ENCODE measurements at places on chromosomes 7 and 10.
A peak's percentile ranks its signal among the peaks of the same experiment; 100 is the strongest.

DNA sequence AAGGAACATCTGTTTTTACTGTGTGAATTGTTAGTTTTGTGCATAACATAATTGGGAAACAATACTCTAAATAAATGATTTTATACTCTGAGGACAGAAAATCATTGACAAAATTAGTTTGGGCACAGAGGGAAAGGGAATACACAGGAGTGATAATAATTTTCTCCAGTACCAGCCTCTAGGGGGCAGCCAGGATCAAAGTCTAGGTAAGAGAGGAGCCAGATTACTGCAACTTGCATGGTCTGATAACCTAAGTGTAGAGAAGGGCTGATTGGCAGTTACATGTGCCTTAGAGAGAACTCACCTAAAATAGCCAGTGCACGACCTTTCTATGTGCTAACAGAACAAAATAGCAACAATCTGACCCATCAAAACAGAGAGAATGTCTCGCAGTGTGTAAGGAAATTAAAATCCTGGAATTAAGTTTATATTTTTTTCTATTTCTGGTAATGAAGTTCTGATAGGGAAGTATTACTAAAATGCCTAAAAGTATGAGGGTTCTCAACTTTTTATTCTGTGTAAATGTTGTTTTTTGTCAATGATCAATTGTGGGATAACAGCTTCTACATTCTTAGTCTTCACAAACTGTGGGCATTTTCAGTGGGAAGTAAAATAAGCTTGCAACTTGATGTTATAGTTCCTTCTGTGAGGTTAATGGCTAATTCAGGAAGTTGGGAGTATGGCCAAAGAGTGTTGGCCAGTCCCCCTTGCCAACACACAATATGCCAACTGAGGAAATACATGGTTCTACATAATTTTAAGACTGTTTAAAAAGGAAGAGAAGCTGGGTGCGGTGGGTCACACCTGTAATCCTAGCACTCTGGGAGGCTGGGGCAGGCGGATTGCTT, 66.4 kb downstream of the EXOC6 start:
- peak; percentile 57 for DNase-seq

DNA sequence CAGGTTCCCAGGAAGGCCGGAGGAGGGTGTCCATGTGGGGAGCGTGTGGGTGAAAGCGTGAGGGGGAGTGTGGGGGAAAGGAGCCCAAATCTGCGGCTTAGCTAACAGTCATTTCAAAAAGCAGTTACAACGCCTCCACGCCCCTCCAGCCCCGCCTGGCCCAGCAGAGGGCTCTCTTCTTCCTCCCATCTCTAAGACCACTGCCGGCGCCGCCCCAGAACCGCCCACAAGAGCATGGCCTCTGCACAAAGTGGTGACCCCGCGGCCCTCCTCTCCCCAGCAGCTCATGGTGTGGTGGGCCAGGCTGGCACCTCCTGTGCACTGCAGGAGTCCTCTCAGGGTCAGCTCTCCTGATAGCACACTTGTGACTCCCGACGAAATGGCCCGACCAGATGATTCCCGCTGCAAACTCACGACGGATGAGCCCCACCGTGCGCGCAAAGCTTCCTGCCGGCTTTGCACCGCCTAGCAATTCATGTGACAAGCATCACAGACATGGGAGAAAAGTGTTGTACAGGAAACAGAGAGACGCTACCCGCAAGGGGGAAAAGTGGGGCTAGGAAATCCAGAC, 12.4 kb upstream of the HUS1 start:
- DNase-seq: peak; percentile 85

- no peak for DNase-seq
Measured at GRCh38 chr7:88545663-88546062, 213.8 kb upstream of the ZNF804B start.

DNA sequence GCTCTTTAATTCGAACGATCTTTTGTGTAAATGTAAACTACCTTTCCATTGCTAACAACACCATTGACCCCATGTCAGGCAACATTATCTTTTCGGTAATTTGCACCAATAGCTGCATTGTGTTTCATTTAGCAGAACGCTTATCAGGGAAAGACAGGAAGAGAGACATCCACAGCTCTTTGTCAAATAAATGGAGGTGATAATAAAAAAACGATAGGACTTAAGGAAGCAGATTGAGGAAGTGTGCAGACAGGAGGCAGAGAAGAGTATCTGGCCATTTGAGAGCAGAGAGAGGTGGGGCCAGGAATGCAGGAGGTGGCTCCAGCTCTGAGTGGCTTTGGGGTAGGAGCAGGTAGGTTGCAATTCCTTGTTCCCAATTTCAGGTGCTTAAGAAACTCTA, 37.5 kb upstream of the ADARB2 start:
- DNase-seq: no peak

- peak; percentile 6 for DNase-seq
Measured at GRCh38 chr10:2978111-2978510, 89.2 kb upstream of the PFKP start.

DNA sequence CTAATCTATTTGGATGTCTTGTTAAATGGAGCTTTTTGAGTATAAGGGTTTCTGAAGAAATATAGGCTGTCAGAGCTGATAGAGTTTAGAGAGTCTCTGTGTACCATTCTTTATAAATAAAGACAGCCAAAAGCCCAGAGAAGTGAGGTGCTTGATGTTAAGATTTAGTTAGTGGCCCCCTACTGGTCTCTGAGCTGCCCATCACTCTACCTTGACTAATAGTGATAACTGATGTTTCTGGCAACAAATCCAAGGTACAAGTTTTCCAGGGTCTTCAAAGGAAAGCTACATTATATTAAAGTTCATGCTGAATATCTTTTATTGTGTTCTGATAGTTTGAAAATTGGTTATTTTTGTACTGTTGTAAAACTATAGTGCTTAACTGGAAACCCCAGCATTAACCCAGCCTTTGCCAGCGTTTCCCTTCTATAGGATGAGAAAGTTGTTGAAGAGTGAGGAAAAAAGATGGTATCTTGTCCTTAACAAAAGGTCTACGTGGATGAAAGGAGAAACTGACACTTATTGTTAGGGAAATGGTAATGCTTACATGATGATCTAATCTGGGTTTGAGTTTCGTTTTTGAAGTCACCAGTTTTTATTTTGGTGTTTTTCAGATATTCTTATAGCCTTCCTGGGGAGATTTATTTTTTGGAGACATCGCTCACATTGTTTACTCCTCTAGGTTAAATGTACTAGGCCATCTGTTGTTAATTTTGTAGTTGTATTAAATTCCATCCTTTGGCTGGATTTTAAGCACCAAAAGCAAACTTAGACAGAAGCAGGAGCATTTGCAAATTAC, 79.0 kb downstream of the AUTS2 start:
- DNase-seq: no peak

DNA sequence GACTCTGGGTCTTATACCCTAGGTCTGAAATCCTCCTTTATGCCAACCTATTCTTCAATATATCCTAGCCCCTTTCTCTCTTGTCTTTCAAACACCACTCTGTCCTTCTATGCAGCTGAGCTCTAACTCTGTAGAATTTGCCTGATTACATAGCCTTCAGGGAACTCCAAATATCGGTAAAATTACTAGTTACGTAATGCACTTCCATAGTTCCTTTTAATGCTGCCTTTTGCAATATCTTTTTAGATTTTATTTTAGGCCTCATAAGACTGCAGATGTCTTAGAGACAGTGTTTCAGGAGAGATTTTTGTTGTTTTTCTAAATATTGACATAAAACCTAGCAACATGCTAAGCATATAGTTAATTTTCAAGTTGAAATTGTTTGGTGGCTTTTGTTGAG, 924.8 kb downstream of the CNTNAP2 start:
- DNase-seq: no peak

- no peak for DNase-seq
Measured at GRCh38 chr7:98079891-98080648, 26.6 kb upstream of the LMTK2 start.

GRCh38 chr10:120824881-120825309, 26.3 kb upstream of the WDR11 start:
- DNase-seq: no peak

- DNase-seq: no peak
Measured at GRCh38 chr7:113809581-113809980, 109.2 kb downstream of the PPP1R3A start.

- no peak for DNase-seq
Measured at GRCh38 chr10:106450966-106451365, 713.5 kb downstream of the SORCS1 start.

GRCh38 chr10:63683223-63683622, 162.0 kb downstream of the REEP3 start:
- no peak for DNase-seq

- DNase-seq: no peak
Measured at GRCh38 chr10:56844978-56845529, 484.0 kb upstream of the ZWINT start.

DNA sequence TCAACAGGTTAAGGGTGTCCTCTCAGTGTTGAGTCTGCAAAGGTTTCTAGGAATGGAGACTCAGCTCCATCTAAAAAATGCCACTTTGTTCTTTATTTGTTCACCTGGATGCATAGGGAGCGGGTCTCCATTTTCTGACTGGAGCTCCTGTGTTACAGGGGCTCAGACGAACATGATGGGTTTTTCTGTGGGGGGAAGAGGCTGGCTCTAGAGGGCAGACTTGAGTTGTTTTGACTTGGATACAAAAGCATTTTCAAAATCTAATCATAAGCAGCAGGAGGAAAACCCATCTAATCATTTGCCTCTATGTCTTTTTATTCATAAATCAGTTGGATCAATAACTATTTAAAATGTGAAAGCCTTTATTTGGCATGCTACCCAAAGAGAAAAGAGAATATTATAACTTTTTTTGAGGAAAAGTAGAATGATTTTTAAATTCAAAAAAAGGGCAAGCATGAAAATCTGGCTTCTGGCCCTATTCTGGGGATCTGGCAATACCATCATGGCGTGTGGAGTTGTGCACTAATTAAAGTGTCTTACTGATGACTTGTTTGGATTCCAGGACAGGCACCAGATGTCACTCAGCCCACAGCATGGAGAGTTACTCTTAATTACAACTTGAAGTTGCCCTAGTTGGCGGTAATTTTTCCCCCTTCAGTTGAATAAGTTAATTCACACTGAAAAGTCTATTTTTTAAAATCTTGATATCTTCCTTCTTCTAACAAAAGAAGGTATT, 594.9 kb downstream of the REEP3 start:
- DNase-seq: no peak

DNA sequence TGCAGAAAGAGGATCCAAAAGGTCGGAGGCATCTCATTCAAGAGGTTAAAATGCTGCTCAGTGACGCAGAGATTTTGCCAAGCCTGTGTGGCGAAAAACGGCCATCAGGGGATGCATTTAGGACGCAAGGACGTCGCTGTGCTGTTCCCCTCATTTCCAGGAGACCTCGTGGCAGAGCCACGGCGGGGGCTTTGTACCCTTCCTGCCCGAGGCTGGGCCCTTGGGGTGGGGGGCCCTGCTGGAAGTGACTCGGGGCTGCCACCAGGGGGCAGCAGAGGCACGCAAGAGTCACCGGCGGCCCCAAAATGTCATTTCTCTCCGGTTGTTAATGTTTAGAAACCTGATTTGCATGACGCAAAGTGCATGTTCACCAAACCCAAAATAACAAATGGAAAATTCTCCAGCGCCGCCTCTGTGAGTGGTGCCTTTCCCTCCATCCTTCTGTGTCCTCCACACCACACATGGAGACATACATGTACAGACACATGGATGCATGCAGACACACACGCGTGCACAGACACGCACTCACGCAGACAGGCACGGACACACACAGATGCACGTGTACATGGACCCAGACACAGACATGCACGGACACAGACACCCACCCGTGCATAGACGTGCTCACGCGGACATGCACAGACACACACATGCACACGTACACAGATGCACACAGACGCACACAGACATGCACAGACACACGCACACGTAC, 51.0 kb upstream of the NKX6-2 start:
- DNase-seq: peak; percentile 20

- no peak for DNase-seq
Measured at GRCh38 chr10:120688928-120689327, 162.2 kb upstream of the WDR11 start.

- DNase-seq: no peak
Measured at GRCh38 chr7:56175771-56176170, 59.6 kb upstream of the NUPR2 start.

DNA sequence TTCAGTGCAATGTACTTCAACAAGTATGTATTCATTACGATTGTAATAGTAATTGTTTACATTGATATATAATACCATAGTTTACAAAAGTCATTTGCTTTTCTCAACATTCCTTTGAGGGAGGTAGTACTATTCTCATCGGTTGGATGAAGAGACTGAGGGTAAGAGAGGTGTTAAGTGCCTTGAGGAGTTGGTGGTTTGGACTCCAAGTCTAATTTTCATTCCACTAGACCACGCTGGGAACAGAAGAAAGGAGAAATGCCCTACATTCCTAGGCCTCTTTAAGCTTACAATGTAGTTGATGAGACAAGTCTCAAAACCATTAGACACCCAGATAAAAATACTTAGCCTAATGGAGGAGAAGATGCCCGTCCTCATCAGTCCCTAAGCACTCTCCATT, 28.6 kb downstream of the CDK1 start:
- no peak for DNase-seq

- no peak for DNase-seq
Measured at GRCh38 chr10:88156341-88156740, 292.9 kb downstream of the PTEN start.

DNA sequence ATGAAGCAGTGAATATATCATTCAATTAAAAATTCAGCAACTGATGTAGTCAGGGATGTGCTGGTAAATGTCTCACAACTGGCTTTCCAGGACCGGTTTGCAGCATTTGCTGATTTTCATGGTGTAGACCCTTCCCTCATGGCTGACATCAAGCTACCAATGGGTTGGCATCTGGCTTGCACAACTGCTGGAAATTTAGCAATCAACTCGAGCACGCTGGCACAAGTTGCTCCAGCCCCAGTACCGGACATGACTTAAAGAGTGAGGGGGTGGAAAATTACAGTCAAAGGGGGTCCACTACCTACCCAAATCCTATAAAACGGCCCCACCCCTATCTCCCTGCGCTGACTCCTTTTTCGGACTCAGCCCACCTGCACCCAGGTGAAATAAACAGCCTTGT, 198.4 kb upstream of the NRP1 start:
- DNase-seq: no peak

- no peak for DNase-seq
Measured at GRCh38 chr7:8881916-8882315, 448.5 kb downstream of the NXPH1 start.

DNA sequence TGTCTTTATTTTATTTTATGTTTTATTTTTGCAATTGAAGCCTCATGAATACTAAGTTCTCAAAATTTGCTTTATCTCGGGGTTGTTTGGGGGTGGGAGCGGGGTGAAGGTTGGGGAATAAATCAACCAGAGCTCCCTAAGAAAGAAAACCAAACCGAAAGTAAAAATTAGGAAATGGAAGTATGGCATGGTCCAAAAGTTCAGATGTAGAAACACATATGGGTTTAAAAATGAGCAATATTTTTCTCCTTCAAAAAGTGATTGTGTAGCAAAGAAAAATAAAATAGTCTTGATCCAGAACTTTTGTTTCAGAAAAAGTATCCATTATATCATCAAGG, 177.4 kb upstream of the PLXDC2 start:
- DNase-seq: no peak

- no peak for DNase-seq
Measured at GRCh38 chr10:59362959-59363381, 621 bp upstream of the FAM13C start.

- peak; percentile 25 for DNase-seq
Measured at GRCh38 chr10:74056050-74056818, 58.3 kb downstream of the VCL start.

Data from CD4-positive, alpha-beta T cell treated with Interleukin-10 for 1 hour (primary cell).